A549 treated with CORT108297 at 1 μM for 4 hours (cell line): ENCODE measurements at places on chromosomes 16 and 17. TPM values are rescaled to one million over a fixed set of nuclear protein-coding genes. Genes with fewer than 3 reads are reported as not detected.

The KRT24 gene
- not detected in 5 replicates for total RNA-seq

The CES1 gene
- total RNA-seq, result 30.1 to 44.8 TPM (median 35.0 TPM) in 5 replicates

The EFCAB3 gene
- not detected in 5 replicates for total RNA-seq

The PDILT gene
- not detected in 5 replicates for total RNA-seq

The KRT14 gene
- 0.08 to 0.34 TPM (median 0.13 TPM) in 3 of 5 replicates, not detected in the others for total RNA-seq

The TMEM235 gene
- not detected in 5 replicates for total RNA-seq

The FOXL1 gene
- total RNA-seq, result 0.66 to 1.9 TPM (median 1.2 TPM) in 5 replicates

The XYLT1 gene
- total RNA-seq, result 0.62 to 1.1 TPM (median 0.72 TPM) in 5 replicates

The LSM12 gene
- 50.2 to 53.0 TPM (median 51.7 TPM) in 5 replicates for total RNA-seq

The FBXO39 gene
- not detected in 5 replicates for total RNA-seq

The NOTUM gene
- 0.30 to 0.57 TPM (median 0.45 TPM) in 5 replicates for total RNA-seq

The KRT20 gene
- 0.18 to 0.28 TPM (median 0.26 TPM) in 5 replicates for total RNA-seq

The TAT gene
- 0.02 to 0.05 TPM (median 0.03 TPM) in 3 of 5 replicates, not detected in the others for total RNA-seq

The AMZ2 gene
- 106 to 129 TPM (median 110 TPM) in 5 replicates for total RNA-seq

The FOXF1 gene
- not detected in 5 replicates for total RNA-seq

The SPHK1 gene
- total RNA-seq, result 41.3 to 64.7 TPM (median 57.3 TPM) in 5 replicates

The ZG16 gene
- total RNA-seq, result not detected in 5 replicates

The KRTAP3-2 gene
- 0.20 to 0.42 TPM (median 0.34 TPM) in 5 replicates for total RNA-seq

The SOX9 gene
- total RNA-seq, result 7.8 to 11.3 TPM (median 10.5 TPM) in 5 replicates

The CCL11 gene
- total RNA-seq, result not detected in 5 replicates

The ZSCAN10 gene
- 0.03 to 0.05 TPM in 2 of 5 replicates, not detected in the others for total RNA-seq

The KRT17 gene
- 0.88 to 1.5 TPM (median 1.1 TPM) in 5 replicates for total RNA-seq

The CCR7 gene
- 0.51 to 1.1 TPM (median 1.0 TPM) in 5 replicates for total RNA-seq
